Epithelial cell of prostate (primary cell): ENCODE measurements at places on chromosomes 3 and 15.

DNA sequence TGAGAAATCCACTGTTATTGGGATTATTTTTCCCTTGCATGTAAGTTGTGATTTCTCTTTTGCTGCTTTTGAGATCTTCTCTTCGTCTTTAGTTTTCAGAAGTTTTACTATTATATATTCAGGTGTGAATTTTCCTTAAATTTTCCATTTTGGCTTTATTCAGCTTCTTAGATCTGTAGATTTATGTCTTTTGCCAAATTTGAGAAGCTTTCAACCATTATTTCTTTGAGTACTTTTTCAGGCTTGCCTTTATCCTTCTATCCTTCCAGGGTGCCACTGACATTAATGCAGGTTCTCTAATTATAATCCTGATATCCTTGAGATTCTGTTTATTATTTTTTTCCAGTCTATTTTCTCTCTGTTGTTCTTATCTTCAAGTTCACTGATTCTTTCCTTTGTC, 38.1 kb upstream of the XIRP1 start:
- no peak for DNase-seq

DNA sequence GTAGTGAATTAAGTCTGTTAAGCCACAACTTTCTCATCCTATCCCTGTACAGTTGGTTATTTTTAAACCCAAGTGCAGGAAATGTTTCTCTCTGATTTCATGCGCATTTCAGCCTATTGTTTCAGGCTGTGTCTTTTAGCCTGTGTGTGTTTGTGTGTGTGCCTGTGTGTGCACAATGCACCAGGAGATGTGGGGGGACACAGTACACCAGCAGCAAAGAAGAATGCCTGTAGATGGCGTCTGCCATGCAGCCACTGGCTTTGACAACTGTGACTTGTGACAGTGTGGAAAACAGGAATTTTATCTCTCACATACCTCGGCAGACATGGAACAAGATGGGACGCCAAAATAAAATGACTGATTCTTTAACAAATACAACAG, 43.6 kb upstream of the PLXNA1 start:
- DNase-seq, result no peak

DNA sequence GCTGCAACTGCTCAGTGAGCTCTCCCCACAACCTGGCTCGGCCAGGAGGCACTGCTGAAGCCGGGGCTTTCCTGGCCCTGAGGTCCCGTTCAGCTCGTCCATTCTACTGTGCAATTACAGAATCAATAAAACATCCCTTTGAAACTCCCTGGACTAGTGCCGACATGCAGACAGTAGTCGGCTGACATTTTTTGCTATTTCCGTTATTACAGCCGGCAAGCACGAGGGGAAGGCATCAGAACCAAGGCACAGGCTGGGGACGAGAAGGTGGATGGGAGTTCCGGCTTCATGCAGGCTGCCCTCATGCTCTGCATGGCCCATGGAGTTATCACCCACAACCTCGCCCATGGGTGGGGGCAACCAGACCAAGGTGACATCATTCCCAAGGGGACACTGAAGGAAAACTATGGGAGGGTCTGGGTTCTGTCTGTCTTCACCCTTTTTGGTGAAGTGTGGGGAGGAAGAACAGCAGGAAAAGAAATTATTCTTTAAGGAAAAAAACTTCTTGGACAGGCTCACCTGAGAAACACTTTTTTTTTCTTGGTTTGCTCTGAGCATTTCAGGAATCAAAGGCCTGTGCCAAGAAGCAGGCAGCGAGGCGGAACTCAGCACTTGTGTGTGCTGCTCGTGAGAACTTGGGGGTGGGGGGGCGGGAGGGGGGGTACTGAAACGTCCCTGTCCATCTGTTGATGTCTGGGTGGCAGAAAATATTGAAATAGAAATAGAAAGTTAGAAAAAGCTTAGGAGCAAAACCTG, 154.5 kb downstream of the FOXP1 start:
- DNase-seq, result peak; percentile 70

DNA sequence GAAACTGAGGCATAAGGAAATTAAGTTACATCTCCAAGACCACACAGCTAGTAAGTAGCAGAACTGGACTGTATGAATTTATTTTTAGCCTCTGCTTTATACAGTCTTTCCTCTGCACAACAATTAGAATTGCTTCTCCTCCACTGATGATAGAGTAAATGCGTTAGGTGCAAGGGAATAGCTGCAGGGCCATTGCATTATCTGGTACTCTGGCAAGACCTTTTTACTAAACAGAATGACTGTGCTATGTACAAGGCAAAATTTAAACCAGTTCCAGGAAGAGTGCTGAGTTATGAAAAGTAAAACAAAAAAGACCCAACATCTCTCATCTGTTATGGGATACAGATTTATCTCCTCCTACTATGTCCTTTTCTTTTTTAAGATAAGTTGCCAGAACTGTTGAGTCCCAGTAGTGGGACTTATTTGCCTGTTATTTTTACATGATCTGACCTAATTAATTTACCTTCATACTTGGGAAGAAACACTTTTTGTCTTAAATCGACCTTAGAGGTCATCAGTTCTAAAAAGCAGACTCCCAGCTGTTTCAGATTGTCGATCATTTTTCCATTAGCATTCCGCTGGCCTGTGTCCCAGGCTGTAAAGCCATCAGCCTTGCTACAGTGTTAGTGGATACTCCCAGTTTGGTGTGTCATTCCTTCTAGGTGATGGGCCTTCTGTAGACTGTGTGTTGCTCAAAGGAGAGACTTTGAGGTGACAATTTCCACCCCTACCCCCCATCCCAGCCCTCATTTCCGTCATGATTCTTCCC, 147.5 kb upstream of the NUDT16 start:
- DNase-seq, result no peak

DNA sequence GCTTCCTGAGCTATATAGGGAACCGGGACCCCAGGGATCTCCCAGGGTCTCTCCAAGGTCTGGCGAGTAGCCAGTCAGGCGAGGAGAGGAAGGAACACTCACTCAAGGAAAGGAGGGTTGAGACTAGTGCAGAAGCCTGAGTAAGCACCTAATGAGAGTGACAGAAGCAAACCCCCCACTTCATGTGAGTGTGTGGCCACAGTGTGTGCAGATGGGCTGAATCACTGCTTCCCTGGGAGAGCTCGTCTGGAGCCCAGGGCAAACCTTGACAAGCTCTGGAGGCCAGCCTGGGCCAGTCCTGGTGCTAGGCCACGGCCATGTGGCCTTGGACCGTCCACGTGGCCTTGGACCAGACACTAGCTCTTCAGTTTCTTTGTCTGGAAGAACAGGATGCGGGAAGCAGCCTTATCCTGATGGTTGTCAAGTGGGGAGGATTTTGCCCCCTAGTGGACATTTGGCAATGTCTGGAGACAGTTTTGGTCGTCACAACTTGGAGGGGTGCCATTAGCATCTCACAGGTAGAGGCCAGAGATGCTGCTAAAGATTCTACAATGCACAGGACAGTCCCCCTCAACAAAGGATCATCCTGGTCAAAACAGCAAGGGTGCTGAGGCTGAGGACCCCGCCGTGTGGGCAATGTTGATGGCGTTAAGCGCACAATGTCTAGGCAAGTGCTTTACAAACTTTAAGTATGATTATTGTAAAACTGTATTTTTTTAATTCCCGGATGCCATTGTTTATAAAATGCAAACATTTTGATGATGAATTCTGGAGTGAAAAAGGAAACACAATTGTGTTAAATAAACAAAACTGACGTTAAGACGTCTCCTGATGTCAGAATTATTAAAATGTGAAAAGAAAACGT, 34.8 kb upstream of the CTSH start:
- DNase-seq, result peak; percentile 60

GRCh38 chr3:119420196-119420595, 43.2 kb downstream of the TMEM39A start:
- no peak for DNase-seq

DNA sequence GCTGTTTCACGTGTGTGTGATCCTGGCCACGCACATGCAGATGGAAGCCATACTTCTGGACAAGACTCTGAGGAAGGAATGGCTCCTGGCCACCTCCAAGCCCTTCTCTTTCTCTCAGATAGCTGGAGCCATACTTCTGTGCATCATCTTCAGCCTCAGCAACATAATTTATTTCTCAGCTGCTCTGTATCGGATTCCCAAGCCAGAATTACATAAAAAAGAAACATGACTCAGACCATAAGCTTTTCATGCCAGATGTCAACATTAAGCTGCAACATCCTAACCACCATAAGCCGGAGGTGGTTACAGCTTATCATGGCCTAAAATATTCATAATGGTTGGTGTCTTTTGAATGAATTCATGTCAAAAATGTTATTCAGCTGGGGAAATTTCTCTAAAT, 10.6 kb upstream of the KIF23 start:
- no peak for DNase-seq

GRCh38 chr3:120192579-120192978, 92.4 kb downstream of the GPR156 start:
- no peak for DNase-seq

- DNase-seq, result no peak
These were observed 72.1 kb downstream of the ABTB1 start for GRCh38 chr3:127744875-127745274.

DNA sequence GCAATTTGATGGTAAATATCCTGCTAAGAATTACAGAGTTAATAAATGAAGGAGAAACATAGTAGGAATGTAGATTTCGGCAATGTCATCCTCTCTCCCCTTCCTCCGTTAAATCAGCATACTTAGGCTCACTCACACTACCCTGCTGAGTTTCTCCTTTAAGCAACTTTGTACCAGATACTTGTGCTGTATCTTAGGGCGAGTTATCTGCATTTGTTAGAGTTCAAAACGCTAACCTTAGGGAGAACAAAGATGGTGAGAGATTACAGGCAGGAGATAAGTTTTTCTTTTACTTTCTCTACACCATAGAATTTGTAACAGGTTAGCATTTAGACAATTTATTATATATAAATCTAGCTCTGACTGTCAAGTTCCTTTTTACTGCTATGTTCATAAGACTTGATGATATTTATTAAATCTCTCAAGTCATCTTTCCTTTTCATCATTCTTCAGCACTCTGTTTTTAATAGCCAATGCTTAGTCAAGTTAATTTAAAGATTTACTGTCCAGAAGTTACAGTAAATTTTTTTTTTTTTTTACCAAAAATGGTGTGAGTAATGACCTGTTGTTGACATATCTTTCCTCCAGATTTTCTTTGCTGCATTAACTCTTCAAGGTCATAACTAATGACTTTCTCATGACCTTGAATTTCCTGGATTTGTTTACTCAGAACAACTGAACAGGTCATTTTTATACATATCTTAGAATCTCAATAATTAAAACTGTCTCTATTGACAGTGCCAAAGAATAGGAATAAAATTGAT, 22.2 kb downstream of the SUCNR1 start:
- no peak for DNase-seq

GRCh38 chr3:122357828-122358702, 25.0 kb downstream of the MIX23 start:
- DNase-seq, result no peak

- DNase-seq, result no peak
These were observed 5.0 kb downstream of the TWF2 start for GRCh38 chr3:52233968-52234367.

- DNase-seq, result no peak
These were observed 65.8 kb downstream of the AAGAB start for GRCh38 chr15:67188551-67189218.

- no peak for DNase-seq
These were observed 9.5 kb downstream of the MAPK6 start for GRCh38 chr15:52028431-52029093.

DNA sequence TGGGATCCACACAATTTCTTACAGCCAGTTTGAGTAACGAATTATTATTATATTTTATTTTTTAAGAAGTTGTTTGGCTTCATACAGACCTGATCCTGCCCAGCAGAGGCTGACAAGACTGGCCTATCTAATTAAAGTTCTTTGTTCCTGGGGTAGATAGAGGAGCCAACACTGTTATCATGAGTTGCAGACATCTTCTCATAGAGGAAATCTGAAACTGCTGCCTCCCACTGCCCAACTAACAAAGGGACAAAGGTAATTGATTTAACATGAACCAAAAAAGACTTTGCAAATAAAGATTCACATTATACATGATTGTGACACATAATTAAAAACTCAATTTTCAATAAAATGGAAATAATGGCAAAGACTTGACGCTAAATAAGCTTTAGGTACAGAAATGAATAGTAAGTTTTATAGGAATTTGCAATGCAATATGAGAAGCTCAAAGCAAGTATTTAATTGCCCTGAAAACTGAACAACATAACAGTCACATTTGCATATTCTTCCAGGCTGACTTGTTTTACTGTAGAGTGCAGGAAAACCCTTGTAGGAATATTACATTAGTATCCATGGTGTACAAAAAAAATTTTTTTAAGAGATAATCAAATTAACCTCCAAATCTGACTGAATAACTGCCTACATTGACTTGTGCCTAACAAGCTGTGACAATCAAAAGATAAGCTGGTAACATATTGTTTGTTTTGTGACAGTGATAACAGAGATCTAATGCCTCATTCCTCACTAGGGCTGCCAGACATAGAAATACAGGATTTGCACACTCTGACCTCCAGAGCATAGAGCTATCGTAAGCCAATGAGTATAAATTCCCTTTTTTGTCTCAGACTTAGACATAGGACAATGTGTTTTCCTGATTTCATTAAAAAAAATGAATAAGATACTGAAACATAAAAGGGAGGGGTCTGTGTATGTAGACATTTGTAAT, 273.2 kb downstream of the MFSD1 start:
- no peak for DNase-seq

DNA sequence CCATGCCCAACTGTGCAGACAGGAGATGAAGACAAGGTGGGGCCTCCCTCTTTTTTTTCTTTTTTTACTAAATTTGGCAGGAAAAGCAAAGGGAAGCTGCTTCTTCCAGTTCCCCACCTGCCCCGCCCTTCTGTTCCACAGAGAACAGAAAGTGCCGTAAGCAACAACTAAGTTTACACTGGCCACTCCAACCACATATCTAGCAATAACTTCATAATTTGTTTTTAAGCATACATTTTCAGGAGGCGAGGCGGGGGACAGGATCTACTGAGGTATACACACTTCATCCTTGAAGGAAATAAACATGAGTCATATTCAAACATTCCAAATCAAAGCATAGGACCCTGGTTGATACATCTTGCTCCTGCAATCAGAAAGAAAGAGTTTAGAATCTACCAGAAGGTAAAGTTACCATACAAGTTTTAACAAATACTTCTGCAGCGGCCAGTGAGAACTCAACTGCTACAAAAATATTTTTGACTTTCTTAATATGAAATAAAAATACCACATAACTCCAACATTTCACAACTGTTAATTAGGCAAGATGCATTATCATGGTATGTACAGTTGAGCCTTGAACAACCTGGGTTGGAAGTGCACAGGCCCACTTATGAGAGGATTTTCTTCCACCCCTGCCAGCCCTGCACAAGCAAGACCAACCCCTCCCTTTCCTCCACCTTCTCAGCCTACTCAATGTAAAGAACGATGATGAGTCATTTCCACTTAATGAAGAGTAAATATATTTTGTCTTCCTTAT, 50.7 kb downstream of the FOXP1 start:
- no peak for DNase-seq

DNA sequence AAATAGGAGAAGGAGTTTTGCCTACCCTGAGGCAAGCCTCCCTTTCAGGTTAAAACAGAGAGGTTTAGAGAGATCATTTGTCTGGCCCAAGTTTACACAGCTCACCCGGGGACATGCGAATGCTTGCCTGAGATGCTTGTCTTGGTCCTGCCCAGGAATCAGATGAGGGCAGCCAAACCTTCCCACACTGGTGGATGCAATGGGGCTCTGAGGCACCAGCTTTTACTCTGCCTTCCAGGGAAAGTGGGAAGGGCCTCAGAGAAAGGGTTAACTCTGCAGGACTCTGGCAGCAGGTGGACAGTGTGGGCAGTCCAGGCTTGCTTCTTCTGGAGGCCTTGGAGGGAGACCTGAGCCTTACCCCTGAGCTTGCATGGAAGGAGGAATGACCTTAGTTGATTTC, 90.0 kb downstream of the LRRK1 start:
- DNase-seq, result no peak

GRCh38 chr3:47405820-47406761, 25.3 kb downstream of the PTPN23 start:
- no peak for DNase-seq
